Hippocampal formation (tissue), 2 donors: ENCODE measurements at places on chromosomes 6 and 20.

DNA sequence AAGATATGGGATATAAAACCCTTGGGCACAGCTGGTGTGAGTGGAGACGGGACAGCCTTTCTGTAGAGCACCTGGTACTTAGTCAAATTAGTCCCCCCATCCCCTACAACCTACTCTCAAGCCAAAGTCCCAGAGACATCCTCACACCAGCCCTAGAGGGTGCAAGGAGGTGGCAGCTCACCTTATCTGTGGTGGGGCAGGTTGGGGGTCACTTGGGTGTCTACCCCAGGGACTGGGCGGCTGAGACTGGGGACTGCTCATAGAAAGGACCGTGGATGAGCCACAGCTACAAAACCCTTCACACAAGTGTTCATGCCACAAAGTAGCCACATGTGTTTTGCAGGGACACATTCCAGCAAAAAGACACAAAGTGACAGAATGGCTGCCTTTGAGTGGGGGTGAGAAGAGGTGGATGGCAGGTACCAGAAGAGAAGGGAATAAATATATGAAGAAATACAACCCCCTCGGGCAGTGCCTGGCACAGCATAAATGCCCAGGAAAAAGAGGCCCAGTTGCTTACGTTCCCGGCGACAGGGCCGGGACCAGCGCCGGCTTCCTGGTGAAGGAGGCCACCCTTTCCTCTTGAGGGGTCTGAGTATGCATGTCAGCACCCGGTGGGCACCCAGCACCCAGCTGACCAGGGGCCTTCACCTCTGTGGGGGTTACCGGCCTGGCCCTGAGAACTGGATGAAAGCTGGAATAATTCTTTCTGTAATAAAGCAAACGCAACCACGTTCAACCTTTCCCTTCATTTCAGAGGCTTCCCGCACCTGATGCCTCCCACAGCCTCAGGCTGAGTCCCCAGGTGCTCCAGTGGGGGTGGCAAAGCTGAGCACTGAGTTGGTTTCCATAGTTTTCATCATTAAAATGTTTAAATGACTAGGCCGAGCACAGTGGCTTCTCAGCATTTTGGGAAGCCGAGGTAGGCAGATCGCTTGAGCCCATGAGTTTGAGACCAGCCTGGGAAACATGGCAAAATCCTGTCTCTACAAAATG lies 14.4 kb upstream of the CEBPB start:
- no peak for DNase-seq

GRCh38 chr6:32234934-32235333 lies 11.1 kb upstream of the NOTCH4 start:
- no peak for DNase-seq

DNA sequence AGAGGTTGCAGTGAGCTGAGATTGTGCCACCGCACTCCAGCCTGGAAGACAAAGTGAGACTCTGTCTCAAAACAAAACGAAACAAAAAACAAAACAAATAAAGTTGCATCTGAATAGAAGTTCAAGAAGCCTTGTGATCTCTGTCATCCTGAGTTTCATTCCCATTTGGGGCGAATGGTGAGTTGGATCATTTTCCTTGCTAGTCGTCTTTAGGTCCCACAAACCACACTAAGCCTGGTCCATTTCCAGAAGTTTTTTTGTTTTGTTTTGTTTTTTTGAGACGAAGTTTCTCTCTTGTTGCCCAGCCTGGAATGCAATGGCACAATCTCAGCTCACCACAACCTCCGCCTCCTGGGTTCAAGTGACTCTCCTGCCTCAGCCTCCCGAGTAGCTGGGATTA lies 33.8 kb downstream of the ZNF217 start:
- no peak for DNase-seq

- no peak for DNase-seq
Measured at GRCh38 chr6:2477666-2478065, 232.3 kb upstream of the GMDS start.

GRCh38 chr6:115976321-115976870 lies 84.3 kb downstream of the FRK start:
- DNase-seq: no peak

DNA sequence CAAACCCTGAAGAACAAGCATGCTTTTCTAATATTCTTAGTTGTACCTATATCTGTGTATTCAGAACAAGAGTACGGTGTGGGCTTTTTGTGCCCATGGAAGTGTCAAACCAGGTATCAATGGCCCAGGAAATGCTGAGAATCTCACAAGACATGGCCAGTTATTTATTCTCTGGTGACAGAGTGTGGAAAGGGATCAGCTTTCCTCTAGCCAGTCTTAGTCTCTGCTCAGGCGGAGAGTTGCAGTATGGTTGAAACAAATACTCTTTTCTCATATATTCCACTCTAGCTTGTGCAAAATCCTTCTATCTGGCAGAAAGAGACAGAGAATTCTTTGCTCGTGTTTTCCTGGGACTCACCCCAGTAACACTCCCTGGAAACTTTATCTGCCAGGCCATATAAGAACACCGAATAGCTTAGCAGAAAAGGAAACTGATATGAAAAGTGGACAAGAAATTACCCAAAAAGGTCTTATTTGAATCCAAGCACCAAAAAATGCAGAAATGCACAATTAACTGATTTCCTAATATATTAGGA lies 173.3 kb upstream of the RSPO3 start:
- DNase-seq: no peak

- no peak for DNase-seq
Measured at GRCh38 chr6:15077006-15077405, 168.9 kb upstream of the JARID2 start.

GRCh38 chr6:107543088-107543487 lies 53.2 kb downstream of the SOBP start:
- DNase-seq: no peak

GRCh38 chr6:32405656-32406055 lies 1.3 kb downstream of the BTNL2 start:
- DNase-seq: no peak
